ENCODE measurements at places on chromosomes 5 and 9.

- DNase-seq = no peak
These were observed 684.1 kb downstream of the SEMA5A start for GRCh38 chr5:8861764-8862163.

DNA sequence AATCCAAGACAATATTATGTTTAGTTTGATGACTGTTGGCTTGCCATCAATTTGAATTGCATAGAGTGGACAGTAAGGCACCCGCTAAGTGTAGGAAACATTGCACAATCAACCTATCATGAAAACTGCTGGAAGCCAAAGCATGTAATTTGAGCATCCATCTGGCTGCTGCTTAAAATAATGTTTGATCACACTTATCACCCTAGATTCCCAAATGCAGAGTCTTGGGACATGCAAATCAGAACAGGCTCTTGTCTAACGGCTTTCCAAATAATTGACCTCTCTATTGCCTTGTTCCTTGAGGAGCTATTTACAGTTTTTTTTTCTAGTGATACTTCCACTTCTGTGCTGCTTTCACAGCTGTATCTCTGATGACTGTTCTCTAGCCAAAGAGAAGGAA lies 342.1 kb downstream of the PRR16 start:
- no peak for DNase-seq

GRCh38 chr9:20512636-20513035 lies 109.7 kb downstream of the MLLT3 start:
- DNase-seq = no peak

DNA sequence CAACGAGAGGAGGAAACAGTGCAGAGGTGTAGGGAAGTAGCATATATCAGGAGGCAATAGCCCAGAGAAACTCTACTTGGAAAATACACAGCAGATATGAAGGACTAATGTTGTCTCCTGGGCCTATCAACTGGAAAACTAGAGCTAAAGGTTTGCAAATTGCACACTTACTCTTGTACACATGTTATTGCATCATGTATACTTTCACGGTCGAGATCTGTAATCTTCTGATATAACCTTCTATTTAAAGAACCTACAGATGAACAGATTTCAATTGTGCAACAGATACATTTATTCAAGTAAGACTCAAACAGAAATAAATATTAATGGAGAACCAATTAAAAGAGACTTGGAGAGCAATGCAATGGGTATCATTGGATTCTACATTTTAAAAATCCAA lies 256.3 kb upstream of the TMEM161B start:
- DNase-seq = no peak

DNA sequence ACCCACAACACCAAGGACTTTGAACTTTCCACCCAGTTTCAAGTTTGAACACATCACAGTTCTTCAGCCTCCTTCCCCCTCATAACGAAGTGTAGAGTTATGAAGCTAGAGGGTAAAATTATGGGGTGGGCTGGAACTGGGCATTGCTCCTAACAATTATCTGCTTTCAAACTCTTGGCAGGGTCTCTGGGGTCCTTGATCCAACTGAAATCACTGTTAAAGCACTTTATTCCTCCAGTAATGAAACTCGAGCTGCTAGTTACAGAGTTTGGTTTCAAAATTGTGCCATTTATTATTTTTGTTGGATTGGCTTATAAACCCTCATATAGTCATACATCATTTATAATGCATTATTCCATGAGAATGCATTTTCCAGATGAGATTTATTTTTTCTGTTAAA lies 158.5 kb downstream of the RGS3 start:
- DNase-seq = no peak

DNA sequence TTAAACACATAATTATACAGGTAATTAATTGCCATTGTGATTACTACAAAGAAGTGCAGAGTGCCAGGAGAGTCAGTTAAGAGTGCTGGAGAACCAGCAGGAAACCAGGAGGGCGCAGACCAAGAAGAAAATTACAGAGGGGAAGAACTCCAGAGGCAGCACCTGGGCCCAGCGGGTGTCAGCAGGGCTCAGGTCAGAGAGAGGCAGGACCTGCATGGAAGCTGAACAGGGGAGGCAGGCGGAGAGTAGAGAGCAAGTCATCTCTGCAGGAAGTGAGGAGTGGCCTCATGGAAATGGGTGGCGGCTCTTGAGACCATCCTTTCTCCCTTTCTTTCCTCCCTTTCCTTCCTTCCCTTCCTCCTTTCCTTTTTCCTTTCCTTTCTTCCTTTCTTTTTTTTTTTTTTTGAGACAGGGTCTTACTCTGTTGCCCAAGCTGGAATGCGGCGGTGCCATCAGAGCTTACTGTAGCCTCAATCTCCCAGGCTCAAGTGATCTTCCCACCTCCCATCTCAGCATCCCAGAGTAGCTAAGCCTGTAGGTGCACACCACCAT lies 4.0 kb upstream of the ZBTB34 start:
- no peak for DNase-seq

- no peak for DNase-seq
These were observed 37.4 kb downstream of the PLPPR1 start for GRCh38 chr9:101065930-101066329.

DNA sequence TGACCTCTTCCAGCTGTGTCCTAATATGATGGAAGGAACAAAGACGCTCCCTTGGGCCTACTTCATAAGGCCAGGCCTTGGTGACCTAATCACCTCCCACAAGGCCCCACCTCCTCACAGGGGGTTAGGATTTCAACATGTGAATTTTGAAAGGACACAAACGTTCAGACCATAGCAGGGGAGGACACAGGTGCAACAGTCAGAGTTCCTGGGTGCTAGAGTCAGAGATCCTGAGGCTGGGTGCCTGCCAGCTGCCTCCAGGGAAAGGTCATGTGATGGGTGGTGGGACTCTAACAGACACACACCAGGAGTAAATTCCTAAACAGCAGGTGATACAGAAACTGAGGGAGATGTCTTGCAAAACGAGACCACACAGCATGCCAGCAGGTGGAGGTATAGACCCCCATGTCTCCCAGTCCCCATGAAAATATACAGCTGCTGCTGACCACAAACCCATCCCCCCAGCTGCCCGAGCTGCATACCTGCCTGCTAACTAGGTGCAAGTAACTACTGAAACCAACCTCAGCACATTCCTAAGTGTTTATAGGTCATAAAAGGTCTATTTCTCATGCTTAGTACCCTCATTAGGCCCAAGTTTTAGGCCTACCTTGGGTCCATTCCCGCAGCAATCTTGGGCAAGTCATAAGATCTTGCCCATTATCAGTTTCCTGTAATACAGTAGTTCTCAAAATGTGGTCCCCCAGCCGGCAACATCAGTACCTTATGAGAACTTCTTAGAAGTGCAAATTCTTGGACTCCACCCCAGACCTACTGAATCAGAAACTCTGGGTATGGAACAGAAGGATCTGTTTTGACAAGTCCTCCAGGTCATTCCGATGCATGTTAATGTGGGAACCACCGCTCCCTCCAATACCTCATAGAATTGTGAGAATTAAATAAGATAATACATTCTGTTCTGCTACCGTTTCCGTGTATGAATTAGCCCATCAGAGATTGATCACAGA lies 245.3 kb downstream of the ENC1 start:
- no peak for DNase-seq
